ENCODE measurements at places on chromosomes 13 and 19. TPM values are rescaled to one million over a fixed set of nuclear protein-coding genes. Genes with fewer than 3 reads are reported as not detected.

DNA sequence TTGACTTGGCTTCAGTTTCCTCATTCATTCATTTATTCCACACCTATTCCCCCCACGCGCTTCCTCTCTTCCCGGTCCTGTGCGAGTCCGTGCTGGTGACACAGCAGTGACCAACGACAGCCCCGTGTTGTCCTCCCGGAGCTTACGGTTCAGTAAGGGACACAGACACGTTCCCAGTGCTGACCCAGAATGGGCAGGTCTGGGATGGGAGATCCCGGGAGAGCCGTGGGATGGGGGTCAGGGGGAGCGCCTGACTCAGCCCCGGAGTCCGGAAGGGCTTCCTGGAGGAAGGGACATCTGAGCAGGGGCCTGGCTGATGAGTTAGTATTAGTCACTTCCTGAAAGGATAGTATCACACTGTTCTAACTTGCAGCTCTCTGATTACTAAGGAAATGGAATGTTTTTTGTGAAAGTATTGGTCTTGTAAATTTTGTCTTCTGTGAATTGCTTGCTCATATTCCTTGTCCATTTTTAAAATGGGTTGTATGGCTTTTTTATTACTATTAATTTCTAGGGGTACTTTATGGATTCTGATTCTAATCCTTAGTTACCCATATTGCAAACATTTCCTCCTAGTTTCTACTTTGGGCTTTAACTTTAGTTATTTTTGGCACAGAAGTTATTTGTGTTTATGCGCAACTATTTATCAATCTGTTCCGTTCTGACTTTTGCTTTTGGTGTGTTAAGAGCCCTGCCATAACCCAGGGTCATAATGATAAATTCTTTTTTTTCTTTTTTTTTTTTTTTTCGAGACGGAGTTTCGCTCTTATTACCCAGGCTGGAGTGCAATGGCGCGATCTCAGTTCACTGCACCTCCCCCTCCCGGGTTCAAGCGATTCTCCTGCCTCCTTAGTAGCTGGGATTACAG, 708 bp upstream of the ERCC1 start:
- DNase-seq = peak; percentile 90

DNA sequence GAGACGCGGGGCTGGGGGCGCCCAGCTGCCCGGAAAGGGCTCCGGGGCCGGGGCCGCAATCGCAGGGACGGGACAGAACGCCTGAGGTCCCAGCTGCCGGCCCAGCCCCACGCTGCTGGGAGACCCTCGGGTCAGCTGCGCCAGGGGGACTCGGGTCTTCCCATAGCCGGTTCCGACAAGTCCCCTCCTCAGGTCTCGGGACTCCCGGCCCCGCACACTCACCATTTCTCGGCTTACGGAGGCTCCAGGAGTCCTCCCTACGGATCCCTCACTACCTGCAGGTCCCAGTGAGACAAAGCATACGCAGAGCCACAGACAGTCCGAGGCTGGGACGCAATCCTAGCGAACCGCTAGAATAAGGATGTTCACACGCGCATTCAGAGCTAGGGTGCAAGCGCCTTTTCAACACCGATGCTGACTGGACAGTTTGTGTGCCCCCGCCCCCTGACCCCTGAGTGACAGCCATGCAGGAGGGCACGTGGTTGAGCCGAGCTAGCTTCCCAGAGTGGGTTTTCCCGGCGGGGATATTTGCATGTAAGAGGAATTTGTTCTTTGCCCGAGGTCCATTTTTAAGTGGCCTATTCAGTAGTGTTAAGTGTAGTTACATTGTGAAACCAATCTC, 13.6 kb downstream of the ZNF490 start:
- no peak for DNase-seq

DNA sequence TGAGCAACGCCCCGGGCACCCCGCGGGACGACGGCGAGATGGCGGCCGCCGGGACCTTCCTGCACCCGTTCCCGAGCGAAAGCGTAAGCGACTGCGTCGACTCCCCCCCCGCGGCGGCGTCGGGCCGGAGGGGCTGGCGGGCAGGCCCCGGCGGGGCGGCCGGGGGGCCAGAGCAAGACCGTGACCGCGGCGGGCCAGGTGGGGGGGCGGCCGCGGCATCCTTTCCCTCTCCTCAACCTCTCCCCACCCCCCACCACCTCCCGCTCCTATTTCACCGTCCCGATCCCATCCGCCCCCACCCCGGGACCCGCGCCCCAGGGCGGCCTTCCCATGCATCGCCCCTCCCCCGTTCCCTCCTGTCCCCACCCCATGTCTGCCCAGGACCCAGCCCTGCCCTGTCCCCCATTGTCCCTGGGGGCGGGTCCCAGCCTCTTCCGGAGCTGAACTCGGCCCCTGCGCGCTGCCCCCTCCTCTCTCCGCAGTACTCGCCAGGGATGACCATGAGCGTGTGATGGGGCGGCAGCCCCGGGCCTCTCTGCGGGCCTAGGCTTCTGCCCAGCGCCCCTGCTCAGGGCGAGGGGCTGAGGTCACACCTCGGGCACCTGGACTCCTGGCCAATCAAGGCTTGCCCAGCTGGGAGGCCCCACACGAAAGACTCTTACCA, 4.1 kb downstream of the ISYNA1 start:
- no peak for DNase-seq

Gene CFAP97D2
- not detected for total RNA-seq

- no peak for DNase-seq
Observed at GRCh38 chr19:49343123-49343522, 7.9 kb downstream of the CD37 start.

- no peak for DNase-seq
Observed at GRCh38 chr19:38173291-38174041, 50.6 kb downstream of the DPF1 start.
